ENCODE measurements at places on chromosomes 16 and 17. TPM values are rescaled to one million over a fixed set of nuclear protein-coding genes. Genes with fewer than 3 reads are reported as not detected.

DNA sequence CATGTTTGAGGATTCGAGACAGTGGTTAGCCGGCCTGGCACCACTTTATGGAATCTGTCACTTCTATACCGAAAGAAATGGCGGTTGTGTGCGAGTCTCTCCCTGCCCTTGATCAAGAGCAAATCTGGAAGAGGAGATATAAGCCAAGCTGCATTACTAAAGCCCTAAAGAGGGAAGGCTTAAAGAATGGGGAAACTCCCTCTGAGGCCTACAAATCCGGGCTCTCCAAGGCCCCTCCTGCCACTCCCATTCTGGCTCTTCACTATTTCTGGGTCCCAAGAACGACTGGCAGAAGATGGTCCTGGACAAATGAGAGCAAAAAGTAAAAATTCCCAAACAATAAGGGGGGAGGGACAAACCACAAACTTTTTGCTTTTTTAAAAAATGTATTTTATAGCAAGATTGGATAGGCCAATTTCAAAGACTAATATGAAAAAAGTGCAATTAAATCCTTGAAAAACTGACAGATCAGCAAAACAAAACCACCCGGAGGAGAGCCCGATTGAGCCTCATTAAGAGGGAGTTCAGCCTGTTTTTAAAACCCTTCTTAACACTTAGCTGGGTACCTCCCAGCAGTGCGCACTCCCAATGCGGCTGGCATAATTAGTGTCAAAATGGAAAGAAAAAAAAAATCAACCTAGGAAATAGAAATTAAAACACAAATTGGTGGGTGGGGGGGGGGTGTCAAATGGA is 193.5 kb downstream of the ZFHX3 start:
- H3K4me3 ChIP-seq, result no peak overlapping the region
- H3K4me1 ChIP-seq, result peaks cover 10% of the 10 kb centered on the region
- no peaks in the 10 kb centered on the region for H3K27me3 ChIP-seq
- no peaks in the 10 kb centered on the region for H3K36me3 ChIP-seq
- no peak for ATAC-seq
- no peak overlapping the region for H3K27ac ChIP-seq

DNA sequence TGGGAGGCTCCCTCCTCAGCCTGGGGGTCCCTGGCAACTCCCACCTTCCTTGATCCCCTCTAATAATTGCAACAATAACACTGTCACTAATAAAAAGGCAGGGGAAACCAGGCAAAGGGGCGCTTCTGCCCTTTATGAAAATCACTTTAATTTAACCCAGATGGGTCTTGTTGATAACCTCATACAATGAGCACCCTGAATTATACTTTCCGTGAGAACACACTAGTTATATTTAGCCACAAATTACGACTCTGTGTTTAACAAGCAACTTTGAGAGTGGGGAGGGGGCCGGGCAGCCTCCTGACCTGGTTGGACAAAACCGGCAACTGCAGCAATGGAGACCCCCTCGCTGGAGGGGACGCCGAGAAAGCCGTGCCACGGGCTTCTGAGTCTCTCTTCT is 5.7 kb upstream of the BAHCC1 start:
- H3K4me1 ChIP-seq, result peaks cover 46% of the 10 kb centered on the region
- no peak for ATAC-seq
- no peak overlapping the region for H3K4me3 ChIP-seq
- no peak overlapping the region for H3K27ac ChIP-seq
- no peaks in the 10 kb centered on the region for H3K27me3 ChIP-seq

DNA sequence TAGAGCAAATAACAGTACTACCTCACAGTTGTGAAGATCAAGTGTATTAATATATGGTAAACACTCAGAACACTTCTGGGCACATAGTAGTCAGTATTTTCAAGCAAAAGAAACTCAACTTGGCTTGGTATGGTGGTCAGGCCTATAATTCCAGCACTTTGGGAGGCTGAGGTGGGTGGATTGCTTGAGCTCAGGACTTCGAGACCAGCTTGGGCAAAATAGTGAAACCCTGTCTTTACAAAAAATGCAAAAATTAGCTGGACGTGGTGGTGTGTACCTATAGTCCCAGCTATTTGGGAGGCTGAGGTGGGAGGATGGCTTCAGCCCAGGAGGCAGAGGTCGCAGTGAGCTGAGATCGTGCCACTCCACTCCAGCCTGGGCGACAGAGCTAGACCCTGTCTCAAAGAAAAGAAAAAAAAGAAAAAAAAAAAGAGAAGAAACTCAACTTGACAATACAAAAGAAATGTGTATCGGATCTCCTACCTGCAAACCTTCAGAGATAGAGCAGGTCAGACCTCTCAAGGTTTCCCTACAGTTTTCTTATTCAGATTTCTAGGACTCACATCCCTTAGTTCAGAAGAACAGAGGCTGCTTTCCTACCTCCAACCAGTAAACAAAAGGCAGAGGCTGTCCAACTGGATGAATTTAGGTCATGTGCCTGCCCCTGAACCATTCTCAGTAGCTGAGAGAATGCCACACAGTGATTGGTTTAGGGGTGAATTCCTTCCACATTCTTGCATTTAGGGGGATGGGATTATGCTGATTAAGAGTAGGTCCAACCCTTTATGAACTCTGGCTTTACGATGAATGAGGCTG is 1.7 kb upstream of the KPNA2 start:
- H3K27me3 ChIP-seq, result no peaks in the 10 kb centered on the region
- no peak for ATAC-seq
- peaks cover 15% of the 10 kb centered on the region for H3K36me3 ChIP-seq
- no peak overlapping the region for H3K4me3 ChIP-seq

DNA sequence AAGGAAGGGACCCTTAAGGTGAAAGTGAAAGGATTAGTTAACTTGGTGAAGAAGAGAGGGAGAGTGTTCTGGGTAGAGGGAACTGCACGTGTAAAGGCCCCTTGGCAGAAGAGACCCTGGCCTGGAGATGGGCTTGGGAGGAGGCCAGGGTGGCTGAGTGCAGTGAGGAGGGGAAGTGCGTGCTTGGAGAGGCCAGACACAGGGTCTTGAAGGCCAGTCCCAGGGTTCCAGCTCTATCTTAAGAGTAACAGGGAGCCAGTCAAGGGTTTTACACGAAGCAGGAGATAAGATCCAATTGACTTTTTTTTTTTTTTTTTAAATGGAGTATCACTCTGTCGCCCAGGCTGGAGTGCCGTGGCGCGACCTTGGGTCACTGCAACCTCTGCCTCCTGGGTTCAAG is 15.2 kb upstream of the DOK4 start:
- no peaks in the 10 kb centered on the region for H3K4me1 ChIP-seq
- no peaks in the 10 kb centered on the region for H3K36me3 ChIP-seq
- no peaks in the 10 kb centered on the region for H3K27me3 ChIP-seq

DNA sequence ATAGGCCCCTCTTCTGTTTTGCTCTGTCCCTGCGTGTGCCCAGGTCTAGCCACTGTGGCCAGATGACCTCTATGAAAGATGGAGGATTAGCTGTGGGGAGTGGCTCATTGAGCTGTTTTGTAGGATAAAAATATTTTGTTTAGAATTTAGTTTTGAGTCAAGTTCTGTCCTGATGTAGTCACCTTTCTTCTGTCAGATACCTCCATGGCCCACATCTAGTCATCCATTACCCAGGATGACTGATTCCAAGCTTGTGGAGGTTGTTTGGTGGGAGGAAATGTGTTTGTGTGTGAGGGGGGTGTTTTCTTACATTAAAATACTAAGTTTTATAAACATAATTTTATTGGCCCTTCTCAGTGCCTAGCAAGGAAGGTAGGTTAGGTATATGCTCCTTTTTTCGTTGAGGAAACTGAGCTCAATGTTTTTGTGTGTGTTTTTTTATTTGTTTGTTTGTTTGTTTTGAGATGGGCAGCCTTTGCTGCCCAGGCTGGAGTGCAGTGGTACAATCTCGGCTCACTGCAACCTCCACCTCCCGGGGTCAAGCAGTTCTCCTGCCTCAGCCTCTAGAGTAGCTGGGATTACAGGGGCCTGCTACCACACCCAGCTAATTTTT is 16.3 kb downstream of the SNX11 start:
- ATAC-seq, result no peak
- no peaks in the 10 kb centered on the region for H3K27me3 ChIP-seq
- H3K4me1 ChIP-seq, result no peaks in the 10 kb centered on the region

- H3K27ac ChIP-seq, result no peak overlapping the region
- no peaks in the 10 kb centered on the region for H3K27me3 ChIP-seq
- H3K4me1 ChIP-seq, result no peaks in the 10 kb centered on the region
- H3K4me3 ChIP-seq, result no peak overlapping the region
Observed at GRCh38 chr16:72487283-72487682, 315.3 kb upstream of the PMFBP1 start.

DNA sequence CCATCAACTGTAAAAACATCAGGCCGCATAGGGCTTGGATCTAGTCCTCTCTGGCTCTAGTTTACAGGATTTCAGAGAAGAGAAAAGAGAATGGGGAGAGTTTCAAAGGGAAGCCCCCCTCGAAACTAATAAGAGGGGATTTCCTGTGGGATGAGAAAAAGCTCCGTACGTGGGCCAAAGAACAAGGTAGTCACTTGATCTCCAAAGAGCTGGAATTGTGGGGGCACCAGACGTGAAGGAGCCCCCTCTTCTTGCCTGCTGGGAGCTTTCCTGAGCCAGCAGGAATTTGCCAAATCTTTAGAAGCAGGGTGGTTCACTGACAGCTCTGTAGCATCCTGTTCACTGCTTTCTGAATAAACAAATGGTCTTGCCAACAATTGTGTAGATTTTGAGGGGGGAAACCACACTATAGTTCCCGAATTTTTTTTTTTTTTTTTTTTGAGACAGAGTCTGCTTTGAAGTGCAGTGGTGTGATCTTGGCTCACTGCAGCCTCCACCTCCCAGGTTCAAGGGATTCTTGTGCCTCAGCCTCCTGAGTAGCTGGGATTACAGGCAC is 7.0 kb upstream of the TMIGD1 start:
- no peaks in the 10 kb centered on the region for H3K36me3 ChIP-seq
- ATAC-seq, result no peak
- peak overlapping the region; percentile 77 for H3K27ac ChIP-seq

DNA sequence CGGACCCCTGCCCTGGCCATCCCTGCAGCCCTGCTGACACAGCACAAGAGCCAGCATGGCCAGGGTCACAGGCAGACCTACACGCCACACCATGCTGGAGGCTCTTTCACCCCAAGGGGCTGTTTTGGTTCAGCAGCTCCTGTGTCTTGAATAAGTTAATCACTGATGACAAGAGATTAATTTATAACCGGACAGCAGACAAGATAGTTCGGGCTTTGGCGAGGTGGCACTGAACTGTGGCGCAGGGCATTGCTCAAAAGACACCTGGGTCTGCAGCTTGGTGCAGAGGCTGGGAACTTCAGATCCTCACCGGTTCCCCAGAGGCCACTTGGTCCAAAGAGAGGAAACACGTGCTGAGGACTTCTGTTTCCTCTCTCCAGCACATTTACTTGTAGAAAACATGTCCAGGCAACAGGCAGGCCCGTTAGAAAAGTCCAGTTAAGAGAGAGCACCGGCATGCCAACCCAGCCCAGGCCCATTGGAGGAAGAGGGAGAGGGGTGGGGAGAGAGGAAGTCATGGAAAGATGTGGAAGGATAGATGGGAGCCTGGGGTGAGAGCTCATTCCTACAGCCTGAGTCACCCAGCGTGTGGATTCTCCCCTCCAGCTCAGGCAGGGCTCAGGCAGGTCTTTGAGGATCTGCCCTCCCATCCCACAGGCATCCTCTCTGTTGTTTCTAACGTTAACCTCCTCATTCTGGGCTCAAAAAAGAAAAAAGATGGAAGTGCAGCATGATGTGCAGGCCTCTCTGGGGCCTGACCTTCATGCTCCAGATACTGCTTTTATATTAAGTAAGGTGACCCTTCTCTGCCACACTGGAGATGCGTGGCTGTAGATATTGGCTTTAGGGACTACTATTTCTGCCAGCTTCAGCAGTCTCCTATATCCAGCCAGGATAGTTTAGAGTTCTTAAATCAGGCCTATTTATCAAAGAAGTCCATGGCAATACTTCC is 80.0 kb upstream of the HNF1B start:
- H3K36me3 ChIP-seq, result no peaks in the 10 kb centered on the region
- ATAC-seq, result no peak
- no peaks in the 10 kb centered on the region for H3K4me1 ChIP-seq
- H3K4me3 ChIP-seq, result no peak overlapping the region
- no peak overlapping the region for H3K27ac ChIP-seq

GRCh38 chr17:60082946-60083471 is 4.3 kb upstream of the HEATR6 start:
- no peak overlapping the region for H3K27ac ChIP-seq
- no peak for ATAC-seq
- H3K27me3 ChIP-seq, result no peaks in the 10 kb centered on the region
- H3K4me1 ChIP-seq, result peaks cover 12% of the 10 kb centered on the region
- H3K4me3 ChIP-seq, result no peak overlapping the region

- peaks cover 3% of the 10 kb centered on the region for H3K4me1 ChIP-seq
- no peaks in the 10 kb centered on the region for H3K36me3 ChIP-seq
- H3K4me3 ChIP-seq, result no peak overlapping the region
- H3K27ac ChIP-seq, result no peak overlapping the region
- no peak for ATAC-seq
Observed at GRCh38 chr17:967122-967521, 12.5 kb downstream of the NXN start.

GRCh38 chr17:79739148-79740062 is 8.7 kb downstream of the ENPP7 start:
- H3K4me3 ChIP-seq, result no peak overlapping the region
- no peaks in the 10 kb centered on the region for H3K36me3 ChIP-seq
- H3K27me3 ChIP-seq, result peaks cover 76% of the 10 kb centered on the region
- H3K27ac ChIP-seq, result no peak overlapping the region
- no peaks in the 10 kb centered on the region for H3K4me1 ChIP-seq

DNA sequence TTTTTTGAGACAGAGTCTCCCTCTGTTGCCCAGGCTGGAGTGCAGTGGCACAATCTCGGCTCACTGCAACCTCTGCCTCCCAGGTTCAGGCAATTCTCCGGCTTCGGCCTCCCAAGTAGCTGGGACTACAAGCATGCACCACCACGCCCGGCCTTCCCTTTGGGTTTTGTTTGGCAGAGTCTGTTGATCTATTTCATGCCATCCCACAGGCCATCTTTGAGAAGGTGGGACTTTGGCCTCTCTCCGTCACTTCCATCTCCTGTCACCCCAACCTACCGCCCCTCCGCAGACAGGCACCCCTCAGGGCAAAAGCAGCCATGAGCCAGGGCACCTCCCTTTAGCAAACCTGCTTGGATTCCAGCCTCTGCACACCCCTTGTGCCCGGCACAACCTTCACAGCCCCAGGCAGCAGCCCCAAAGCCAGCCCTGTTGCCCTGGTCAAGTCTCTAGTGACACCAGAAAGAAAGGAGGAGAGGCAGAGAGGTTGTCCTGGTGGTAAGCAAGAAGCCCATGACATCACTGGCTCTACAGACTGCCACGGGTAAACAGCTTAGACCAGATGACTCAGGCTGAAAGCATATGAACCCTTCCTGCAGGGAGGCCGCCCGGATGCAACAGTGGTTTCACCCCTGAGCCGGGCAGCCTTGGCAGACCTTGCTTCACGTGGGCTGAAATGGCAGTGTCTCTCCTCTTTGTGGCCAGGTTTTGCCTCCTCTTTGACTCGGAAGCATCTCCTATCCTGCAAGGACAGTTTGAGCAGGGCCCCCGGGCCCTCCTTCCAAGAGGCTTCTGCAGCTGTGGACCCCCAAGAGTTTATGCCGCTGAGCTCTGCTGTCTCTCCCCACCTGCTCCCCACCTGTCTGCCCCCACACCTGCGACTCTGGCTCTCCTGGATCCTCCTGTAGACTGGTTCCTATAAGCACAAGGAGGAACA is 8.1 kb upstream of the TIMP2 start:
- peak; percentile 63 for ATAC-seq
- peaks cover 28% of the 10 kb centered on the region for H3K4me1 ChIP-seq
- no peaks in the 10 kb centered on the region for H3K36me3 ChIP-seq
- H3K27me3 ChIP-seq, result no peaks in the 10 kb centered on the region
- peak overlapping the region; percentile 42 for H3K4me3 ChIP-seq
- H3K27ac ChIP-seq, result peak overlapping the region; percentile 62

- ATAC-seq, result no peak
- H3K36me3 ChIP-seq, result no peaks in the 10 kb centered on the region
- H3K4me3 ChIP-seq, result no peak overlapping the region
- no peaks in the 10 kb centered on the region for H3K4me1 ChIP-seq
Observed at GRCh38 chr16:7037495-7037894, 295.1 kb upstream of the RBFOX1 start.

Gene OTOA
- not detected for total RNA-seq

Gene HOXB7
- total RNA-seq, result 8.9 TPM

Gene ABCA8
- 54.4 TPM for total RNA-seq

Gene KRT25
- total RNA-seq, result not detected

Gene DRC3
- 3.5 TPM for total RNA-seq
